ENCODE measurements at places on chromosomes 2 and 18.

DNA sequence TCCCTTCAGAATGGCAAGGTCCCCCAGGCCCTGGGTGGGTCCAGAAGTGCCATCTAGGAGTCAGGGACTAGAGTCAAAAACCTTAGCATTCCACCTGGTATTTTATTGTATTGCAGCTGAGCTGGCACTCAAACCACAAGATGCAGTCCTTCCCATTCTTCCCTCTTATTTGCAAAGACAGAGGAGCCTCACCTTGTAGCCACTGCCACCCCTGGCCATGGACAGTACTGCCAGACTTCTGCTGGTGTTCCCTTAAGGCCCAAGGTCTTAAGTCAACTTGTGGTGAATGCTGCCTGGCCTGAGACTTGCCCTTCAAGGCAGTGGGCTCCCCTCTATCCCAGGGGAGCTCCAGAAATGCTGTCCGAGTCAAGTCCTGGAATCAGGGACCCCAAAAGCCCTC is 6.9 kb downstream of the UGT1A10 start:
- DNase-seq, result no peak

- no peak for DNase-seq
Observed at GRCh38 chr2:240202586-240202985, 62.1 kb upstream of the OTOS start.

DNA sequence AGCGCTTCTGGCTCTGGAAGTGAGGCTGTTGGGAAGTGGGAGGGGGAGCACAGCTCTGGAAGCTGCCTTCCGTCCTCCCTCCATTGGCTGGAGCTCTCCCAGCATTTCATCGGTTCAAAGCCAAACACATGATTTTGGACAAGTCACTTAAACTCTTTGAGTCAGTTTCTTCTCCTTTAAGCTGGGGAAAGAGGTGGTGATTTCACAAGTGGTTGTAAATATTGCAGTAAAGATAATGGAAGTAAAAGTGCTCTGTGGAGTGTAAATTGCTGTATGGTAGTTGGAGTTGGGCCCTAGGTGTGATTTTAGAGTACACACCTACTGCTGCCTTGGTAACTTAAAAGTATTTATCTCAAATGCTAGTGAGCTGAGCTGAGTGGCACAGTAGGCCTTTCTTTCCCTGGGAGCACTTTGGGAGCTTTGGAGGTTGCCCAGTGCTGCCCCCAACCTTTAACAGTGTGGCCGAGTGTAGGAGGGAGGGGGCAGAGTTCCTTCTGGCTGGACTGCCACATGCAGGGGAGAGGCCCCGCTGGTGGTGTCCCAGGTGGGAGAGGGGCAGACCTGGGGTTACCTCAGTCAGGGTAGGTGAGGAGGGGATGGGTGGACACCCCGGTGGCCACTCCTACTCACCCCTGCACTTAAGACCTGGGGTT is 54.7 kb downstream of the ASAP2 start:
- no peak for DNase-seq

DNA sequence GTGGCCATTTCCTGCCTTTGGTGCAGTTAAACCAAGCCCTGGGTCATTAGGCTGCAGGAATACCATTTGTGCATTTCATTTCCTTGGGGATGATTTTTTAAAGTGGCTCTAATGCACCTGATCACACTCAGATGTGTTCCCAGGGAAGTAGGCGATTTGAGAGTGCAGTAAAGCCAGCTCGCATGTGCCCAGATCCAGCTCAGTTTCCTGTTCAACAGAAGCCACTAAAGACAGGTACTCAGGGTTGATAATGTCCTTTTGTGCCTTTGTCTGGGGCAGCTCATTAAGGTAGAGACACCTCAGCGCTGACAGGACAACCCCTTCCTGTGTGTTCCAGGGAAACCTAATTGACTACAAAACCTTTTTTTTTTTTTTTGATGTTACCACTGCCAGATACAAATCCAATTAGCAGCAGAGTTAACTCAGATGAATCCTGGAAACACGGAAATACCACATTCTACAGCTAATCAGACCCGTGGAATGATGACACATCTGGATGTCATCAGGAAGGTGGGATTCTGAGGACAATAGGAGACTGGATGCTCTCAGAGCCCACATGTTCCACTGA is 15.2 kb upstream of the CHRNA1 start:
- no peak for DNase-seq

GRCh38 chr2:205494537-205495235 is 187.6 kb upstream of the NRP2 start:
- DNase-seq, result no peak

DNA sequence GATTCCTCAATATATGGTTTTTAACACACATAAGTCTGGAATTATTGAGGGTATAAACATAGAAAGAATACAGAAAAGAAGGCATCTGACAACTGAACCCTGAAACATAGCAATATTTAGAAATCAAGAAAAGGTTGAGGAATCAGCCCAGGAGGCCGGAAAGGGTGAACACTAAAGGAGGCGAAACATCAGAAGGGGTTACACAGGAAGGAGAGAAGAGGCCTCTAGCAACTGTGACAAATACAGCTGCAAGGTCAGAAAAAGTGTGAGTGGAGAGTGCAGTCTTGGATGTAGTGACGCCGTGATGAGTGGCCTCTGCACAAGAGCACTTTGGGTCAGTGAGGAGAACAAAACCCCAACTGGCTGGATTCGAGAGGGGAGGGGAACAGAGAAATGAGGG is 70.7 kb downstream of the SLC9A2 start:
- DNase-seq, result no peak

DNA sequence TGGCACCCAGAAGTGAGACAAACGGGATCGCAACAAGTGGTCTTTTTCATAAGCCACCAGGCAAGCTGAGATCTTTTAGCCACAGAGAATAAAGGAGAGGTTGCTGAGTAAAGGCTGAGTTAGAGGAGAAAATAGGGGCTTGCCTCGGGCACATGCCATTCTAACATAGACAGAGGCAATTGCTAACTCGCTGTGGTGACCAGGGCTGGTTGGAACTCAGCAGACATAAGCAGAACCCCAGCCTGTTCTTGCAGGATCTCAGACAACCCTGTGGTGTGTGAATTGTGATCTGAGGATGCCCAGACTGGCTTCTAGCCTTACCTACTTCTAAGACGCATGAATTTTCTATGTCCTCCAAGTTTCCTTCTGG is 300.2 kb downstream of the CDCA7 start:
- no peak for DNase-seq

- no peak for DNase-seq
Observed at GRCh38 chr2:43592443-43592842, 3.4 kb downstream of the THADA start.

- no peak for DNase-seq
Observed at GRCh38 chr2:10449838-10450691, 1.9 kb upstream of the ODC1 start.

GRCh38 chr2:45909677-45910191 is 258.3 kb downstream of the PRKCE start:
- peak; percentile 20 for DNase-seq

GRCh38 chr2:7405861-7406715 is 488.9 kb downstream of the RNF144A start:
- DNase-seq, result no peak

GRCh38 chr2:58449286-58450010 is 208.3 kb upstream of the FANCL start:
- no peak for DNase-seq

DNA sequence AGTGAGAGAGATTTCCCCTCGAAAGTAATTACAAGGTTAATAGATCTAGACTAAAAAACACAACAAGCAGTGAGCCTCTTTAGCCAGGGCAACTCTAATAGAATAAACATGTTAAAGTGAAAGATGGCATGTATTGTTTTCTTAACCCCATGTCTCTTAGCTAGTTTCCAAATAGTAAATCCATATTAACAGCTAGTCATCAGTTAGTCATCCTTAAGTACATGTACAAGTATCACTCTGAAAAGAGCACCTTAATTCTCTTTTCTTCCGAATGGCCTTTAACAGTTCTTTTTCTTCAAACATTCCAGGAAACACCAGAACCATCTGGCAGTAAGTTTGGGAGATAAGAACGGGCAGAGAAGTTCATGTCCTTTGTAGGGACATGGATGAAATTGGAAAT is 1480.0 kb downstream of the LRP1B start:
- no peak for DNase-seq

DNA sequence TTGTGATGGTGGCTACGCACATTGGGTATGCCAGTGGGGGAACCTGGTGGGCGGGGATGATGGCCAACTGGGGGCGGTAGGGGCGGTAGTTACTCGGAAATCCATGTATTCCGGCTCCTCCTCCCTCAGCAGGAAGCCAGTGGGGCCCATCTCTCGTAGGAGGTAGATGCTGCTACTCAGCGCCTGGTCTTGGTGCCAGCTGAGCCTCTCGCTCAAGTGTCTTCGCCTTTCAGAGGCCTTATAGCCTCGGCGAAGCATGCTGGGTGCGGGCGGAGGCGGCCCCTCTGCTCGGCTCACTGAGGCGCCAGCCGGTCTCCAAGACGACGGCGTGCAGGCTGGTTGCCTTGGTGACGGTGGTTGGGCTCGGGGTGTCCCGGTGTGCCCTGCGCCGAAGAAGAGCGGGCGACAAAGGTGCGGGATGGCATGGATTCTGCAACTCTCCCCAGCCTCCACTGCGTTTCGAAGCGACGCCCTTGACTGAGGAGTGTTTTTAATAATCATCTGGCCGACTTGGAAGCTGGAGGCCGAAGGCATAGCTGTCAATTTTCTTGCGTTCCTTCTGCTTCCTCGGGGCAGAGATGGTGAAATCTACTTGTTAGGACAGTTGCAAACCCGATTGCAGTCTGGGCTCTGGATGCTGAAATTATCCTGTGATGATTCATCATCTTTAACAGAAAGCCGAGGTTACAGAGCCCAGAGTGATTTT is at the start of gene ZSWIM2:
Gene ZSWIM2 (minus strand): TSS at position 298 of the 706 bp plus-strand sequence. CDS start 40 bp downstream, at position 258.
- DNase-seq, result peak; percentile 69

GRCh38 chr2:36125702-36126101 is 229.9 kb upstream of the CRIM1 start:
- DNase-seq, result no peak

DNA sequence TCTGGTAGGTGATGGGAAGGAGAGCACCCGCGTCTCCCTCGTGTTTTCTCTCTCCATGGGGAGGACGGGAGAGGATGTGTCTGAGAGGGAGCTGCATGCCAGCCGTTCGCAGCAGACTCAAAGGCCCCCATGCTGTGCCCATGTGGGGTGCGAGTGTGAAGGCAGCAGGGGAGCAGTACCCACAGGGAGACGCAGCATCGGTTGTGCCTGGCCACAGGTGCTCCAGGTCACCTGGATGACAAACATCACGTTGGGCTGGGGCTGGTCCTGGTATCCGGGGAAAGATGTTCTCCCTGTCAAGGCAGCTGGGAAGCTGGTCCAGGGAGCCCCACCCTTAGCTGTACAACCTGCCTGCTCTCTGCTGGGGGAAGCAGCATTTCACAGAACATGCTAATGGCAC is 119.5 kb upstream of the SALL3 start:
- no peak for DNase-seq

DNA sequence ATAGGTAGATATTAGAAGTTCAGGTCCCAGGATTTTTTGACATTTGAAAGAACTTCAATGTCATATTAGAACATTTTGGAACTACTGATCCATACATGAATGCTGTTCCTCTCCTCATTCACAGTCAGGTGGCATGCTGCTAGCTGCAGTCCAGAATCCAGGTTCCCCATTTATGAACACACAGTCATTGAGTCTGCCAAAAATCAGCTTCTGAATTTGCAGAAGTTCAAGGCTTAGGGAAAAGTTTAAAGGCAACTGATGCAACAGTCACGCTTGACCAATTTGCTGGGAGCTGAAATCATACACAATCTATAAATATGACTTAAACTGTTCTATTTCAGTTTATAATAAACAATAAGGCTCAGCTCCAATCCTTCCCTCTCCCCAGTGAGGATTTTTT is 17.3 kb upstream of the TTR start:
- DNase-seq, result no peak

DNA sequence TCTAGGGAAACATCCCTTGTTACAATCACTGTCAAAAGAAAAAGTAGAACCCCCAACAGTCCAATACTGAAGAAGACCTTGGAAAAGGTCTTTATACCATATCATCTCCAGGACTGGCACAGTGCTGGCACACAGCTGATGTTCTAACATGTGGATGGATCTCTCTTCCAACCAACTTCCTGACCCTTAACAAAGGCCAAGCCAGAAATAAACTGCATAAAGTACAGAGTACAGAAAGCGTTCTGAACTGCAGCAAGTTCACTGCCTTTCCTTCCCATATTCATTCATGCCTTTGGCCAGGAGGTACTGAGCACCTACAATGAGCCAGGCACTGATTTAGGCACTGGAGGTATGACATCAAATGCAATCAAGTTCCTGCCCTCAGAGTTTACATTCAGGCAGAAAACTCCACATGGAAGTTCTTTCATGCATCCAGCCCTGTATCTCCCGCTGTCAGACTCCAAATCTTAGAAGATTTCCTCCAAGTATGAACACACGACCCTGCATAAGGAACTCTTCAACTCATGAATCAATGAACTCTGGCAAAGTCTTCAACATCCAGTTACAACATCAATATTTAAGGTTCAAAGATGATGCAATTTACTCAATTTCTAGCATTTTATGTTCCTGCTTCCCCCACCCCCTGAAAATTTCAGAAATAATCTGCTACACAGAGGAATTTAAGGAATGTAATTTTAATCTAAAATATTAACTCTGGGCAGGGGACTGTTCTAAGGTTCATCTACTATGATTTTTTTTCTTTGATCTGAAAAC is 33.8 kb downstream of the ACVR1 start:
- DNase-seq, result no peak

GRCh38 chr2:118989481-118989880 is 47.5 kb downstream of the MARCO start:
- DNase-seq, result peak; percentile 69

GRCh38 chr2:69948032-69948962 is 13.1 kb downstream of the ASPRV1 start:
- no peak for DNase-seq

GRCh38 chr2:38771632-38772031 is 6.4 kb upstream of the GEMIN6 start:
- DNase-seq, result no peak

DNA sequence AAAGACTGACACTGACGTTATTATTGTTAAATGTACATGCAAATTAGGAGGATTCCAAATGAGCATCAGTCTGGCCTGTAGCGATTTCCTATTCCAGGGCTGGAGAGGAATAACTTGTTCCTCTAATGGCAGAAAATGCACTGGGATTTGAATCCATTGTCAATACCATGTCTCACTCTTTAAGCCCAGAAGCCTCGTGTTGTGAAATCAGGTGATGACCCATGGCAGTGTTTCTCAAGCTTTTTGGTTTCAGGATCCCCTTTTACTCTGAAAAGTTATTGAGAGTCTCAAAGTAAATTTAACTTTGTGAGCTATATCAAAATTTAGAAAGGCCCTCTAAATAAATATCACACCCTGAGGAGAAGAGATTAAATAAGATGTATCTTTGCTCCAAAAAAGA is 279.2 kb downstream of the GALR1 start:
- DNase-seq, result no peak

DNA sequence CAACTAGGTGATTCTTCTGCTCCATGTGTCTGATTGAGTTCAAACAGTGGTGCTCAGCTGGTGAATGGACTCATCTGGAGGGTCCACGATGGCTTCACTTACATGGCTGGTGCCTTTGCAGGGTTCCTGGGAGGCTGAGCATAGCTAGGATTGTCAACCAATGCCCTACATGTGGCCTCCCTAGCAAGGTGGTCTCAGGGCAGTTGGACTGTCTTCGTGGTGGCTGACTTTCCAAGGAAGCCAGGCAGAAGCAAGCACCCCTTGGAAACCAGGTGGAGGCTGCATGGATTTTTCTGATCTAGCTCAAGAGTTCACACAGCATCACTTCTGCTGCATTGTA is 6.8 kb downstream of the IL1R2 start:
- no peak for DNase-seq

All from epithelial cell of prostate (primary cell).